ENCODE measurements at places on chromosomes 1 and 21.

DNA sequence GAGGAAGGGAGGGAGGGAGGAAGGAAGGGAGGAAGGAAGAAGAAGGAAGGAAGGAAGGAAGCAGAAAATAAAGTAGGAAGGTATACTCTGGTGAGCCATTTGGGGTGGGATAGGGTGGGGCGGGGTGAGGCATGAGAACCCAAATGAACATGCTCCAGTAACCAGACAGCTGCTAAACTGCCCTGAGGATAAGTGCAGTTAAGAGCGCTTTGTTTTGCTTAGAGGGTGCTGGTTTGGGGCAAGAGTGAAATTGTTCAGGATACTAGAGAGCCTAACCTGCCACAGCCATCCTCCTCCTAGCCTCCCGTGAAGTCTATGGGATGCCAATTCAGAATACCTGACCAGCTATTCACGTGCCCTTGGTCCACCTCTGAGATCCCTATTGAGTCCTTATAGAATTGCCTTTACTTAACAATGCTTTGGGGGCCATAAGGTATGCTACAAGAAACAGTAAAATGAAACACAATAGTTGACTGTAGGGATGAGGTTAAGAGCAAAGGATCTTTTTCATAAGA lies 59.0 kb upstream of the ATF3 start:
- no peak for DNase-seq

GRCh38 chr1:178417858-178418257 lies 78.9 kb downstream of the CLEC20A start:
- DNase-seq, result no peak

DNA sequence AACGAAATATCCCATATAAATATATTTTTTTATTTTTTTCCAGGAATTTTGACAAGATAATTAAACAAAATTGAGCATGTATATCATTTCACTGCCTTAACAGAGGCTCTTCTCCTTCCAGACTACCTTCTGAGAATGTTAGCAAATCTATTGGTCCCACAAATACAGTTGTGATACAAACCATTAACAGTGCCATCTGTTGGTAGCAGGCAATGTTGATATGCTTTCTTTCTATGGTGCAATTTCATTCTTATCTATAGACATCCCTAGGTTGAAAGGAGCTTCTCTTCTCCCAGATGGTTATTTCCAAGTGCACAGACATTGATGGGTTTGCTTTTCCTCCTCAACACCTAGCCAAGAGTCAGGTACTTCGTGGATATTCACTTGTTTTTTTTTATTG lies 303.6 kb downstream of the USH2A start:
- DNase-seq, result no peak

GRCh38 chr1:226034482-226034881 lies 28.0 kb upstream of the H3-3A start:
- no peak for DNase-seq

DNA sequence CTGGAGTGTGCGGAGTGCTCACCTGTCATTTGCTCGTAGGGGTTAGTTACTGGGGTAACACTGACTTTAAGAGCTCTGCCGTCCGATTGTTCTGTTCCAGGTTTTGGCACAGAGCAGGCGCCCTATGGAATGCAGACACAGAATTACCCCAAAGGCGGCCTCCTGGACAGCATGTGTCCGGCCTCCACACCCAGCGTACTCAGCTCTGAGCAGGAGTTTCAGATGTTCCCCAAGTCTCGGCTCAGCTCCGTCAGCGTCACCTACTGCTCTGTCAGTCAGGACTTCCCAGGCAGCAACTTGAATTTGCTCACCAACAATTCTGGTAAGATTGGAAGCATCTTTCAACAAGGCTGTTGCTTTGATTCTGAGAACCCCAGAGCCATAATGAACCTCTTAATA lies 12.6 kb downstream of the ETS2 start:
- no peak for DNase-seq

- no peak for DNase-seq
Observed at GRCh38 chr1:68129536-68130250, 79.3 kb upstream of the DIRAS3 start.

DNA sequence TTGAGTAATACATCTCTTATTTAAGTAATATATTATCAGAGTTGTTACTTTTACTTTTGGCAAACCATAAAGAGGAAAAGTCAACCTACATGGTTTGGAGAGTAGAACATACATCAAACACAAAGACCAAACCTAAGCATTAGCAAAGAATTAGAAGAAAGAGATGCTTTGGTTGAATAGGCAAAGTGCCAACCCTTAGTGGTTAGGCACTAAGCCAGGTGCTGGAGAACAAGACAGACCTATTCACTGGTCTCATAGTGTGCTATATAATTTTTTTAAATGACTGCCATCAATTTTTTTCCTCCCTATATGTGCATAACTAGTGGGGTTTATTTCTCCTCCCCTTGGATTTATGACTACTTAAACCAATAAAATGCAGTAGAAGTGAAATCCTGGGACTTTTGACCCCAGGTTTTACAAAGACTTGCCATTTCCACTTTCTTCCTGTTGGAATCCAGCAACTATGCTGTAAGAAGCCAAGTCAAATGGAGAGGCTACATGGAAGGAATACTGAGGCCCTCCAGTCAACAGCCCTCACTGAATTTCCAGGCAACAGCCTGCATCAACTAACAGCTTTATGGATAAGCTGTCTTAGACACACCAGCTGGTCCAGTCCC lies 69.8 kb upstream of the HAO2 start:
- DNase-seq, result no peak

- no peak for DNase-seq
Observed at GRCh38 chr21:16775076-16775475, 737.8 kb upstream of the CXADR start.

GRCh38 chr1:10967090-10967489 lies 45.4 kb upstream of the TARDBP start:
- no peak for DNase-seq

DNA sequence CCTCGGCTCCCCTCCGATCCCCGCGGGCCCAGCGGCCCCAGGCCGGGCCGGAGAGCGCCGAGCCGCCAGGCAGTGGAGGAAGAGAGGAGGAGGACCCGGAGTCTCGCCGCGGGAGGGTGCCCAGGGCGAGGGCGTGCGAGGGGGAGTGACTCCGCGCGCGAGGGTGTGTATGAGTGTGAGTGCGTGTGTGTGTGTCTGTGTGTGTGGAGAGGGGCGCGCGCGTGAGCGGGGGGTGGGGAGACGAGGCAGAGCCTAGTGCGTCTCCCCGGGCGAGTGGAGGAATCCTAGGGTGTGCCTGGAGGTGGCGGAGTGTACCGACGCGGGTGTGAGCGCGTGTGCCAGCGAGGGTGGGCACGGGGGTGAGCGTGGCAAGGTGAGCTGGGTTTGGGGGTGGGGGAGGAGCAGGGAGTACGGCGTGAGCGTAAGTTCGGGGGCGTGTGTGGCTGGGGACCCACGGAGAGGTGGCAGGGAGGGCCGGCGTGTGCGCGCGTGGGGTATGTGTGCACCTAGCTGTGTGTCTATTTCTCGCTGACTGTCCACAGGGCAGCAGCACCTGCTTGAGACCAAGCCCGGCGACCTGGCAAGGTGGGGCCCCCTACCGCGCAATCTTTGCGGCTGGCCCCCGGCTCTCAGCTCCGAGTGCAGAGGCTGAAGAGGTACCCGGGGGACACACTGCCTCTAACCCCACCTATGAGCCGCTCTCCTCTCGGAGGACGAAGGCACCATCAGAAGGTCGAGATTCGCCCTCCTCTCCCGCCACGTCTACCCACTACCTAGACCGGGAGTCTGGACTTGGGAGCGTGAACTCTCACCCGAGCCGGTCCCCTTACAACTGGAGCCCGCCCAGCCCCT lies 784 bp upstream of the KCND3 start:
- DNase-seq, result no peak

GRCh38 chr1:5611851-5612250 lies 380.4 kb downstream of the NPHP4 start:
- DNase-seq, result no peak

GRCh38 chr21:35478161-35479064 lies 429.3 kb upstream of the RUNX1 start:
- no peak for DNase-seq

DNA sequence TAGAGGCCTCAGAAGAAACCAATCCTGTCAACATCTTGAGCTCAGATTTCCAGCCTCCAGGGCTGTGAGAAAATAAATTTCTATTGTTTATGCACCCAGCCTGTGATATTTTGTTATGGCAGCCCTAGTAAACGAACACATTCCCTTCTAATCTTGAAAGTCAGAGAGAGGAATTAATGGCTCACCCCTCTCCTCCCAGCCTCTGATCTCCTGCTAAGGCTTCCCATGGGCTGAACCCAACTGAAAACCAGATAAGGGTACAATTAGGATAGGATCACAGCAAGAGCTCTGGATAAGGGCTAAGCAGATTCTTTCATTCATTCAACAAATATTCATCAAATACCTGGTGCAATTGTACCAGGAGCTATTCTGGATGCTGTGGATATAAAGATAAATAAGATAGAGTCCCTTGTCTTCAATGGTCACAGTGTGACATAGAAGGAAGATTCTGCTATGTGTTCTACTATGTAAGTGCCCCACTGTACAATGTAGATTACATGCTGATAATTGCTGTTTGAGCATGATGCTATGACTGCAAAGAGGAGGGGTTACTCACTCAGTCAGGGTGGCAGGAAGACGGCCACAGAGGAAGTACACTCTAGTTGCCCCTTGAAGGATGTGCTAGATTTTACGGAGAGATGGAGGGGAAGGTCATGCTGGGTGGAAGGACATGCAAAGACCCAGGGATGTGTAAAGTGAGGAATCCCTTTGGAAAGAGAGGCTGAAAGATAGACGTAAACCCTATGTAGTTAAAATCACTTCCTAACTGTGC lies 203.3 kb upstream of the JUN start:
- no peak for DNase-seq

GRCh38 chr1:59698386-59698785 lies 116.4 kb upstream of the HOOK1 start:
- no peak for DNase-seq

DNA sequence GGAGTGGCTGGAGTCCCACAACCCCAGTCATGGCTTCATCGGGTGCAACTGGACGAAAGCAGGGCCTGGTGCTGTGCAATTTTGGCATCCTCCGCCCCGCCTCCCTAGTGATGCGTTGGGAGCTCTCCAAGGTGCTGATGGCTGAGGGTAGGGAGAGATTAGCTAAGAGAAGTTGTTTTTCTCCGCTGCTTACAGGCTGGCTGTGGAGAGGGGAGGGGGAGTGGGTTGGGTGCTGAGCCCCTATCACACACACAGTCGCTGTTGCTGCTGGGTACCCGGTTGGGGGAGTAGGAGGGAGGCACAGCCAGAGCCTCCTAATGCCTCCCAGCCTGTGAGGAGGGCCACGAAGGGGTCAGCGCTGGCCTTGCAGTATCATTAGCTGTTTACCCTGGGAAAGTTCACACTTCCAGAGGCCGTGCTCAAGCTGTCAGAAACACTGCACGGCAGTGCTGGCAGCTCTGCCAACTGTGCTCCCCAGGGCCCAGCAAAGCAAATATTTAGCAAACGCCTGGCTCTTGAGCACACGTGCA lies 110.0 kb downstream of the GRIK3 start:
- DNase-seq, result peak; percentile 23

GRCh38 chr1:152394151-152394550 lies 19.9 kb downstream of the CRNN start:
- no peak for DNase-seq

DNA sequence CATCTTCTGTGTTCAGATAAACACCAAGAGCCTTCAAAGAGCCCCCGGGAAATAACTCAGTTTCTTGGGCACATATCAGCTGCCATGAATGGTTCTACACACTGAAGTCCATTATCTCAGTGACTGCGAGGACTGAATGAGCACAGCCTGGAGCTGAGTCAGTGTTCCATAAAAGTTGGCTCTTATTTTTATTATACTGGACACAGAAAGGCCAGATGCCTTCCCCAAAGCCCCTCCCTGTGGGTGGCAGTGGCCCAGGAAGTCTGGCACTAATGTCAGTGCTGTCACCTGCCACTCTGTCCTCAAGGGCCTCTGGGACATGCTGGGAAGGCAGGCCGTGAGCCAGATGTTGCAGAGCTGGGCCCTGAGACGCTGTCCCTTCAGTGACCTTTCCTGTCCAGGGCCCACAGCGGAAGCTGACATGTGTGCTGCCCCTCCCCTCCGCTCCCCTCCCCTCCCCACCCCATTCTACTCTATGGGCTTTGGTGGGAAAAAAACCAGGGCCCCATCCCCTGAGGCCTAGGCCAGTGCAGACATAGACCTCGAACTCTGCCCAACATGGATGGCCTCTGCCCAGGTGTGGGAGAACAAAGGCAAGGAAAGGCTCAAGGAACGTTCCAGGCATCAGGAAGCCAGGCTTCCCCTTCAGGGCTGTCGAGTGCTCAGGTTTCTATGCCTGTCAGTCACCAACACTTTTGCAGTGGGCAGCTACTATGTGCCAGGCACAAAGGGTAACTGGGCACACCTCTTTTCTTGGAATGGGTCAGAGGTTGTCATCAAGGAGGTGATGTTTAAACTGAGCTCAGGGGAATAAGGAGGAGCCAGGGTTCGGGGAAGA lies 22.4 kb upstream of the NPPB start:
- no peak for DNase-seq

- no peak for DNase-seq
Observed at GRCh38 chr1:31238612-31238985, 1.1 kb downstream of the NKAIN1 start.

DNA sequence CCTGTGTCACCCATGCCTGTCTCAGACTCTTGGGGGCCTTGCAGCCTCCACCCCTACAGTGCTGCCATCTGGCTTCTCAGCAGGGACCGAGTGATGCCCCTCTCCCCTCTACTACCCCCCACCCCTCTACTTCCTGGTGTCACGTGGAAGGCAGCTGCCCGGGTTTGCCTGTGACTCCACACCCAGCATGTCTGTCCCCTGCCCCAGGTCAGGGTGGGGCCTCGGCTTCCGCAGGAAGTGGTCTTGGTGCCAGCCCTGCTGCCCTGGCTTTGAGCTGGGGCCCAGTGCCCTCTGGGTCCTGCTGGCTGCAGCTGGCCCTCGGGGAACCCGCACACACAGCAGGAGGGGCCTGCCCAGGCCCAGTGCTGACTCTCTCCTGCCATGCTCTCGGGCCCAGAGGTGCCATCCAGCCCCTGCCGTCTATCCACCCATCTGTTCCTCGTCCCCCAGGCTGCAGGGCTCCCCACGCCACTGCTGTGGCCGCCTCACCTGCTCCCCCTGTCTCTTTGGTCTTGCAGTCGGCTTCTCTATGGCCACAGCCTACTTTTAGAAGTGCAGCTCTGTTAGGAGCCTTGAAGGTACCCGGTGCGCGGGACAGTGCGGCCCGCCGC lies 24.0 kb downstream of the PLCH2 start:
- no peak for DNase-seq

DNA sequence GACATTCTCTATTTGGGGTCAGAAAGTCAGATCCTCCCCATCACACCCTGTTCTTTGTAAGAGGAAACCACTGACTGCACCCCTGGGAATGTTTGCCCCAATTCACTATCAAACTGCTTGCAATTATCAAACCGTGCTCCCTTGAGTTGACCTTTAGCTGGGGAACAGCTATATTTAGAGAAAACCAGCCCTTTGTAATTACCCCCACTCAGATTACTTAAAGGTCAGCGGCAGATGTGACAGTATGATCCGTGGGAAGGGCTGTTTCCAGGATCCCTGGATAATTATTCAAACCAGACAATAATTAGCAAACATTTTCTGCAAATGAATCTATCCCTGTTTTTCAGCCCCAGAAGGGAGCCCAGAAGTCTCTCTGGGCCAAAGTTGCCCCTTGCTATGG lies 242.7 kb downstream of the RRAGC start:
- DNase-seq, result no peak
